BJ (cell line): ENCODE measurements at places on chromosomes 11 and 22.

GRCh38 chr11:86815726-86816125 lies 15.4 kb downstream of the PRSS23 start:
- DNase-seq, result no peak

- DNase-seq, result no peak
Measured at GRCh38 chr11:117829369-117829725, 4.8 kb upstream of the FXYD2 start.

DNA sequence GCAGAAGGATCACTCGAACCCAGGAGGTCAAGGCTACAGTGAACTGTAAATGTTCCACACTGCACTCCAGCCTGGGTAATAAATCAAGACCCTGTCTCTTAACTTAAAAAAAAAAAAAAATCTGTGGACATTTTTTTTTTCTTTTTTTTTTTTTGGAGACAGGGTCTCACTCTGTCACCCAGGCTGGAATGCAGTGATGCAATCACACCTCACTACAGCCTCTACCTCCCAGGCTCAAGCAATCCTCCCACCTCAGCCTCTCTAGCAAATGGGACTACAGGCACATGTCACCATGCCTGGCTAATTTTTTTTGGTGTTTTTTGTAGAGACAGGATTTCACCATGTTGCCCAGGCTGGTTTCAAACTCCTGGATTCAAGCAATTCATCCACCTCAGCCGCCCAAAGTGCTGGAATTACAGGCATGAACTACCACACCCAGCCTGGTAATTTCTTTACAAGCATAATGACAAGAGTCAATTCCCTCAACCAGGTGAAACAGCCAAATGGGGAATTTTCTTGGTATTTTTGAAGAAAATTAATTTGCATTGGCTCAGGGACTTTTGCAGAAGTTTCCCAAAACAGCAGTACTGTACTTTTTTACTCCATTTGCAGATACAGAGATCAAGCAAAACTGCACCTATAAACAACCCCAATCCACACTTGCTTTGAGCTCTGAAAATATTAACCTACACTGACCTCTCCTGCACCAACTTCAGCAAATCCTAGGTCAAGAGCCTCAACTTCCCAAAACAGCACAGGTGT lies 44.0 kb downstream of the MRTFA start:
- DNase-seq, result no peak

- no peak for DNase-seq
Measured at GRCh38 chr11:35114906-35115687, 23.9 kb upstream of the CD44 start.

DNA sequence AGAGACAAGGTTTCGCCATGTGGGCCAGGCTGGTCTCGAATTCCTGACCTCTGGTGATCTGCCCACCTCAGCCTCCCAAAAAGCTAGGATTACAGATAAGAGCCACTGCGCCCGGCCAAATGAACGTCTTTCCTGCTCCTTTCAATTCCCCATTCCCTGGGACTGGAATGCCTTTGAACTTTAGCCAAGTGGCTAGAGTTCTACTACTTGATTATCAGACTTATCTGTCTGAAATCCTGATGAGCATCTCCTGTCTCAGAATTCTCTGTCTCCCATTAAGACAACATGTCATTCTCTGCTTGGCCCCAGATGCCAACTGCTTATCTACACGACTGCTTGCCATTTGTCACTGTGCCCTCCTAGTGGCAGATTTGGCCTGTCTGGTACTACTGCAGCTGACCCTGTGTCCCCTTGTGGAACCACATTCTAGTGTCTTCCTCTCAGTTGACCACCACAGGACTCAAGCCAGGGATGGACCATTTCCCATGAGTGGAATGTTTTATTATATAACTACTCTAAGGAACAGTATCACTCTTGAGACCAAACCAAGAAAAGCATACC lies 33.1 kb upstream of the IPO7 start:
- DNase-seq, result no peak

DNA sequence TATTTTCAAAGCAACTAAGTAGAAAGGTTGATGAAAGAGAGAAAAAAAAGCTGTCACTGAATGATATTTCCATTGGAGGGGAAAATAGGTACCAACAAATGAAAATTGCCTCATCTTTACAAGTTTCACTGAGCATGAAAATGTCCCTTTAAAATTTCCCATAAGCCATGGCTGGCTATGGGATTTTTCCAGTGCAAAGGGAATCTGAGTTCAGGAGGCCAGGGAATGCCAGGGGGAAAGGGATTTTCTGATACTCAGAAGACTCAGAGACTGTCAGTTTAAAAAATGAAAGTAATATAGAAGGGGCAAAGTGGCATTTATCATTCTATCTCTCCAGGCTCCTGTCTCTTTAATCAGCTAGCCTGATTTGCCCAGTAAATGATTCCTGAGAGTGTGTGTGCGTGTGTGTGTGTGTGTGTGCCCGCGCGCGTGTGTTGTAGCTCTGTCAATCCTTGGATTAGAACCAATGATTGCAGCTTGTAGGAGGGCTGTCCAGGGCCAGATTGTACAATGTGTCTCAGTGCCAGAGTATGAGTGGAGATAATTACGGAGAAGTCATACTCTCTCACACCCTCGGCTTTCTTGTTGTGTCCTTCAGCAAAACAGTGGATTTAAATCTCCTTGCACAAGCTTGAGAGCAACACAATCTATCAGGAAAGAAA lies at the start of gene NTM:
Gene NTM (plus strand): TSS at position 526 of the 662 bp plus-strand sequence.
- DNase-seq, result no peak

- no peak for DNase-seq
Measured at GRCh38 chr22:23205339-23206049, 25.2 kb downstream of the BCR start.

DNA sequence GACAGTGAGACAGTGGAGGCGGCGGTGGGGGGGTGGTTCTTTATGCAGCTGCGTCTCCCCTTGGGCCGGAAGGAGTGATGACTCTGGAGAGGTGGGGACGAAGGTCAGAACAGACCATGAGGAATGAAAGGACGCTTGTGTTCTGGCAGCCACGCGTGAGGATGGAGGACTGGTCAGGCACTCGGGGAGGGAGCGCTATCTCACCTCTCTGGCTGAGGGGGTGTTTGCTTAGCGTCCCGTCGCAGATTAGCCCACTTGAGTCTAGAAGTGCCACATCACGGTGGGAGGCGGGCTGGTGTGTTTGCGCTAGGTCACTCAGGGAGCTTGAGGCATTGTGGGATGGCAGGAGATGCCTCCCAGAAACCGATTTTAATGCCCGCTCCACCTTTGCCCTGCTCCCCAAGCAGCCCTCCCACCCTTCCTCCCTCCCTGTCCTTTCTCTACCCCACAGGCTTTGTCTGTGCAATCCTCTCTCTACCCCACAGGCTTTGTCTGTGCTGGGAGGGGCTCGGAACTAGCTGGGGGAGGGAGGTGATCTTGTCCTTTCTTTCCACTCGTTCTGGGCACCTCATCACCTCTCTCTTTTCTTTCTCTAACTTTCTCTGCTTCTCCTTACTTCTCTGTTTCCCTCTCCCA lies 97.8 kb downstream of the PKNOX2 start:
- DNase-seq, result no peak

DNA sequence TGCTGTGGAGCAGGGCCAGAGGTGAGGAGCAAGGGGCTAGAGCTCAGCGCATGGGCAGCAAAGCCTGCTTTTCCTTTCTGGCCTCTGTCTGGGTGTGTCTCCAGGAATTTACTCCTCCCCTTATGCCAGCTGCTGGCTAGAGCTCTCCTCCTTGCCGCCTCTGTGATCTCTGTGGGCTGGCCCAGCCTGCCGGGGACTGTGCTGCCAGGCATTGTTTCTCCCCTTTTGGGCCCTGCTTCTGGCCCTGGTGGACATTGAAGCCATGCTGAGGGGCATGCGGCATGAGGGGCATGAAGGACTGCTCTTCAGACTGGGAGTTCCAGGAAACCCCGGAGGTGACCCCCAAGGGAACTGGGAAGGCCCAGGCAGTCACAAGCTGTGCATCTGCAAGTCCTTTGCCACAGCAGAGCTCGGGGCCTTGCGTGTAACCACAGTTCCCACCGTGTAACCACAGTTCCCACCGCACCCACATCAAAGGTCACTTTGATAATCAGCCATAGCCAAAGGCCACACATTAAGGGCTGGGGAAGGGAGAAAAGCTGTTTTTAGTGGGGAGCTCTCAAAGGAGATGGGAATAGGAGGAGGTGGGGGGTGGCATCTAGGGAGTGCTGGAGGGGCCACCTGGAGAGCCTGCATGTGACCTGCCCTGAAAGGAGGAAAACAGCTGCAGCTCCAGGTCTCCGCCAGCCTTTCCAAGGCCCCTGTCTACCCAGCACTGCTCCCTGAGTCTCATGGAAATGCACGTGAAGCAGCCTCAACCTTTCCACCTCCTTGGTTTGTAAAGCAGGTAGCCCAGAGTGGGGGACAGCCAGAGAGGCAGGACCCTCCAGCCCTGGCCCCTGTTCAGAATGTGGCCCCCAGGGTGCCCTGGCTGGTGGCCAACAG lies 62.3 kb downstream of the PPFIBP2 start:
- DNase-seq, result no peak

- no peak for DNase-seq
Measured at GRCh38 chr11:126476266-126476924, 120.9 kb downstream of the ST3GAL4 start.

DNA sequence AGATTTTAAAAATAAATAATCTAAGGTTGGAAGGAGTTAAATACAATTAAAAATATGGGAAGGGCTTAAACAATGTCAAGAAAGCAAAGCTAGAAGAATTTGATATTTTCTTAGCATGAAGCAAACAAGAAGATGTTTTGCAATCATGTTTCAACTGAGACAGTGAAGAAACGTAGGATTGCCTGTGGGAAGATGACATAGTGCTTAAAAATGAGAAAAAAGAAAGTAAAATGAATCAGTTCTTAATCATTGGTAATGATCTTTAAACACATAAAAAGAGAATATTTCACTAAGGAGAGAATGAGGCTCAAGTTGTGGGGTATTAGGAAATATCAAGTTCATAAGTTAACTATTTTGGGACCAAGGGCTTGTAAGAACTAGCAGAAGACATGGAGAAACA lies 855.0 kb downstream of the METTL15 start:
- DNase-seq, result peak; percentile 78

GRCh38 chr11:16412525-16413172 lies 56.3 kb upstream of the SOX6 start:
- DNase-seq, result no peak

GRCh38 chr22:47191671-47192650 lies 429.5 kb downstream of the TBC1D22A start:
- no peak for DNase-seq
